ENCODE measurements at places on chromosomes 12 and 14.

DNA sequence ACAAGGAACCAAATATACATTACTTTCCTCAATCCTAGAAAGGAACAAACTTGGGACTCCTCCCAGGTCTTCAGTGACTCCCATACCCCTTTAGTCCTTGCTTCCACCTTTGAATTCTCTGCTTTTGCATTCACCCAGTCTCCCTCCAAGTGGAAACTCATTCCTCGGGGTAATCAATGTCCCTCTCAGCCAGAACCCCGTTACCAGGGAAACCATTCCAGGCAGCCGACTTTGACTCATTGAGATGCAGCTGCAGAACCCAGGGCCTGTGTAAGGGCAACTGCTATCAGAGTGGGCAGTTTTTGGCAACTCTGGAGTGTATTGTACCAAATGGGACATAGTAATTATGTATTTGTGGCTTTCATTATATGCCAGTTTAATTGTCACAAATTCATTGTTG is 186.2 kb downstream of the NRXN3 start:
- no peak for DNase-seq

DNA sequence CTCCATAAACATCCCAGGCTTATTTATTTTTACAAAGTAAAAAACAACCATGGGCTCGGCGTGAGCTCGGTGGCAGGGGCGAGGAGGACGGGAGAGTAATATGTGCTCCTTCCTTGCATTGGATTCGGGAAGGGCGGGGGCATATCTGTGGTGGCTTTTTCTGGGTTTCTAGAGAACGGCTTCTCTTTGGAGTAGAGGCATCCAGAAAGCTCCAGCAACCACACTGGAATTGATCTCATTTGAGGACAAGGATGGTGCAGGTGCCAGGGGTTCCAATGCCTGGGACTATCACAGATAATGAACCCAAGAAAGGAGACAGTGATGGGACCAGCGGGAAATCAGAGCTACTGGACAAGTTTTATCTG is 18.9 kb downstream of the ADGRD1 start:
- DNase-seq = no peak

DNA sequence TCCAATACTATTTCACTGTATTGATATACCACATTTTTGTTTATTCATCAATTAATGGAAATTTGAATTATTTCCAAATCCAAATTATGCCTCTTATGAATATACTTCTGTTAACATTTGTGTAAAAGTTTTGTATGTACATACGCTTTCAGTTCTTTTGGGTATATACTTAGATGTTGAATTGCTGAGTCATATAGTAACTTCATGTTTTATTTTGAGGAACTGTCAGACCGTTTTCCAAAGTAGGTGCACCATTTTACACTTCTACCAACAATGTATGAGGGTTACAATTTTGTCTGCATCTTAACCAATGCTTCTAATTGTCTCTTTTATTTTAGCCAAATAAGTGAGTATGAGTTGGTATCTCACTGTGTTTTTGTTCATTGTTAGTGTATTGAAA is 10.2 kb upstream of the CCER1 start:
- DNase-seq = no peak

GRCh38 chr12:106226884-106227640 is 20.8 kb downstream of the CKAP4 start:
- no peak for DNase-seq

GRCh38 chr14:52253503-52253902 is 14.0 kb upstream of the PTGDR start:
- DNase-seq = no peak

DNA sequence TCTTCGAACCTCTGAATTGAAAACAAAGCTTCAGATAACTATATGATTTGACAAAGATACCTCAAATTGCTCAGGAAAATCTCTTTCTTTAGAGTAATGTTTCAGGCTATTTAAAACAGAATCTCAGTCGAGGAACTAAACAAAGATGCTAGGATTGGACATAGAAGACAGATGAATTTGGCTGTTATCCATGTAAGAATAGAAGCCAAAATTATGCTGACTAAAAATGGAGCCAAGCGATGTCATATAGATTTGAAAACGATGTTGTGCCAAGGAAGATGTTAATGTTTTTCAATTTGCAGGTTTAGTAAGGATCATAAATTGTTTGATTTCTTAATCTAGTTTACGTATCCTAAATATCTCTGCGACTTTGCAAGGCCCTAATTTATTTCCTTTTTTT is 295.9 kb downstream of the FOXG1 start:
- DNase-seq = no peak

GRCh38 chr12:5586201-5586600 is 154.3 kb downstream of the NTF3 start:
- DNase-seq = no peak

GRCh38 chr14:28769276-28769880 is 2.8 kb downstream of the FOXG1 start:
- no peak for DNase-seq

DNA sequence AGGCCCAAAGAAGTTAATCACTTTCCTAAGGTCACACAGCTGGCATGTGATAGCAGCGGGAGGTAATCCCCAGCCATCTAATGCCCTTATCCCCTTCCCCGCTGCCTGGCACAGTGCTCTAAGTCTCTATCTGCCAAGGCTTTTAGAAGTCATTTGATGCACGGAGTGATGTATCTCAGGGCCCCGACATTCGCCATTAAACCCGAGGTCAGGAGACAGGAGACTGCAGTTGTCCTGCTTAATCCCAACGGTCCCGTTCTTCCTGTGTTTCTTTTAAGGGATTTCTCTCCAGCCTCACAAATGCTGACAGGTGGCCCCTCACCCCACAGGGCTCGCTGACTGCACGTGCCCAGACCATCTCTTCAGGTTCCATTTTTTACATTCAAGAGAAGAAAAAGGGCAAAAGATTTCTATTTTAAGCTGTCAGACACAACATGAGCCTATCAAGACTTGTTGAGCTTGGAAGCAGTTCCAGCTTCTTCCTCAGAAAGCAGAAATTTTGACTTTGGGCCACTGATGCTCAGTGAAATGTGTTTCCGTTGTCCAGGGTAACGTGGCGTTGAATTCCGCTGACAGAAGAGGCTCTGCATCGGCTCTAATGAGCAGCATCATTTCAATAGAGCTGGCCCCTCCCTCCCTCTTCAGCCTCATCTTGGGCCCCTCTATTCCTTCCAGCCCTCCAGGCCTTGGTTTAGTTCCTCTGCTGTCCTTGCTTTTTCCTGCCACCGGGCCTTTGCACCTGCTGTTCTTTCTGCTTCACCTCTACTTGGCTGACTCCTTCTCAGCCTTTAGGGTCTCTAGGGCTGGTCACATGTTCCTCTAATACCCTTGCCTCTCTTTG is 171.5 kb downstream of the CHST11 start:
- no peak for DNase-seq

DNA sequence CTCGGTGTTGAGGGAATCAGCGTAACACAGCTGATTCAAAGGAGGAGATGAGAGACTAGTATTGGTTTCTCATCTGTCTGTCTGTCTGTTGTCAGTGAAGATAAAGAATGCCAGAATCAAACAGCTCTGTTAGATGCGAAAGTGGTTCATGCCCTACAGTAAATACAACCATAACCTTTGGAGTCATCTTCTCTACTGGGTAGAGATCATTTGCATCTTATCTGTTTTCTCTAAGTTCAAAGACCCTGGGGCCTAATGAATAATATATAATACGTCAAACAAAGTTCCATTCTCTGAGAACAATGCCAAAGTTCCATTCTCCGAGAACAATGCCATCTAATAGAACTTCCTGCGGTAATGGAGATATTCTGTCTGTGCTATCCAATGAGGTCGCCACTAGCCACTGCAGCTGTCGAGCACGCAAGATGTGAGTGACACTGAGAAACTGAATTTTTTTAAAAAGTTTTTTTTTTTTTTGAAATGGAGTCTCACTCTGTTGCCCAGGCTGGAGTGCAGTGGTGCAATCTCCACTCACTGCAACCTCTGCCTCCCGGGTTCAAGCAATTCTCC is 6.6 kb downstream of the IL31 start:
- no peak for DNase-seq

- DNase-seq = no peak
Observed at GRCh38 chr14:59028476-59029202, 159.8 kb upstream of the DAAM1 start.

- DNase-seq = no peak
Observed at GRCh38 chr14:79841433-79841832, 369.9 kb downstream of the DIO2 start.

GRCh38 chr14:90096566-90096965 is 34.8 kb downstream of the KCNK13 start:
- DNase-seq = no peak

DNA sequence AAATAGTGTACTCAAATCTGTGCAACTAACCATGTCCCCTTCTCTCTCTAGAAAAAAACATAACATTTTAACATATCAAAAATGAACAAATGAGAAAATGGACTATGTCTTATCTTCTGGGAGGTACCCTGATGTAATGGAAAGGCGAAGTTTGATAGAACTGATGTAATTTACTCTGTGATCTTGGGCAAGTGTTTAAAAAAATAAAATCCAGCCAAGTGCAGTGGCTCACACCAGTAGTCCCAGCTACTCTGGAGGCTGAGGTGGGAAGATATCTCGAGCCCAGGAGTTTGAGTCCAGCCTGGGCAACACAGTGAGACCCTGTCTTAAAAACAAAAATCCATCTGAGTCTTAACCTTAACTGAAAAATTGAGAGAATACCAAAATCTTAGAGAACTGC is 35.8 kb upstream of the CFL2 start:
- DNase-seq = no peak

DNA sequence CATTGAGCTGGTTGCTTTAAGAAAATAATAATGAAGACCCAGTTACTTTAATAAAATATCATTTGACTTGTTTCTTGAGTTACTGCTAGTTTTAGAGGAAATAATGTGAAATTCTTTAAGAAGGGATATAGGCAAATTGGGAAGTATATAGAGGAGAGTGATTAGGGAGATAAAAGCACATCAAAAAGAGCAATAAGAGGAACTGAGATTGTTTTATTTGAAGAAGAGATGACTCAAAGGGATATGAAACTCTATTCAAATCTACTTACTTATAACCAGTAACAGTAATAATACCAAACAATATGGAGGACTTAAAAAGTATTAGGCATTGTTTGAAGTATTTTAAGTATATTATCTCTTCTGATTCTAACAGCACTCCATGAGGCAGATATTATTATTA is 37.1 kb downstream of the LRRK2 start:
- no peak for DNase-seq

- DNase-seq = no peak
Observed at GRCh38 chr12:51941011-51941581, 10.4 kb upstream of the ACVR1B start.

DNA sequence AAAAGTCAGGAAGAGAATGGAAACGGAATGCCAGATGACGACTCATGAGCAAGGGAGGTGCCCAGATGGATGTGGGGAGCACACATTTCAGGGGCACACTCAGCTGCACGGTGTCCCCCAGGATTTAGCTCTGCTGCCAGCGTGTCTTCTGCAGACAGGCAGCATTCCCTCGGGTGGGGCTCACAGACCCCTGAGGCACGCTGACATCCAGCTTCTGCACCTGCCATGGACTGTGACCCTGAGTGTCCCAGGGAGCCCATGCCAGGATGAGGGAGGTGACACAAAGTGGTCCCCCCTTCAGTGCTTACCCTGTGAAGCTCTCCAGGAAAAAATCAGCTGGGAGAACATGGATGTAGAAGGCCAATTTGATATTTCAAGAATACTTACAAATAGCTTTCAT is 84.2 kb downstream of the PIWIL1 start:
- DNase-seq = no peak

GRCh38 chr12:68844318-68844745 is 36.4 kb downstream of the MDM2 start:
- DNase-seq = no peak

DNA sequence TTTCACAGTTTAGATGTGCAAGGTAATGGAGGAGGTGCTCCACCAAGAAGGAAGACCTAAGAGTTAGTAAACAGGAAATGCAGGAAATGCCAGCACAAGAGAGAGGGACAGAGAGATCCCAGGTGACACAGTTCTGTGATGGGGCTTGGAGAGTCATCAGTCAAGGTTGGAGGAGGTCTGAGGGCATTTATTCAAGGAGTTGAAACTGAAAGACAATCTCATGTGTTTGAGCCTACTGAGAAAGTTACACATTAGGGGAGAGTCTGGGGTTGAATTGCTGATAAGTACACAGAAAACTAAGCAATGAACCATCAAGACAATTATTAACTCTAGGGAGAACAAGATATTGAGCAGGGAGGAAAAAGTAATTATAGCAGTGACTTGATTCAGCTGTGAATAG is 138.5 kb downstream of the ANO6 start:
- no peak for DNase-seq

- no peak for DNase-seq
Observed at GRCh38 chr12:92094751-92095161, 50.9 kb downstream of the BTG1 start.

DNA sequence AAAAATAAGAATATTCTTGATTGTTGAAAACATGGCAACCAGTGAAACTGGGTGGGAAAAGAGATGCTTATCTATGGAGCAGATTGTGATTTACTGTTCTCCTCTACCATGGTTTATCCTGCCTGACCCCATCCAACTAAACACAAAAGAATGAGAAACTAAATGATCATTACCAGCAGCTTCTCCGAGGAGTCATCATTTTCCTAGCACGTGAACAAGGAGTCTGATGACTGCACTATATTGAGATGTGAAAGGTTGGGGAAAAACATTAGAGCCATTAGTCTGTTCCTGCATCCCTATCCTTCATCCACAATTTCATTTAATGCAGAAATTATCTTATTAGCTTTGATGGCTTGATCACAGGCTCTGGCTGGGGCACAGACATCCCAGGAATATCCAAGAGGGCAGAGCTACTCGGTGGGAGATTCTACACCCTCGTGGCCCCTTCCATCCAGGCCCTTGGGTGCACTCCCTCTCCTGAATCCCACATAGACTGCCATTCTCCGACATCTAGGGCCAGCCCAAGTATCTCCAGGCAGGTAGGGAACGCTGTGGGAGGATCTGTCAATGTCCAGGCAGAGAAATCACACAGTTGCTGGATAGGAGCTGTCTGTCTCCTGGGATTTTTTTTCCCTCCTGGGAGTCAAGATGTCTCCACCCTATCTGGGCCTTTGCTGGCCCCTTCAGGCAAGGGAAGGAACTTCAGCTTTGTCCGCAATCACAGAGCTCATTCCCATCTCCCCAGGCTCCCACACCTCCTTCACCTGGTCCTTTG is 43.3 kb upstream of the DHRS4 start:
- no peak for DNase-seq

DNA sequence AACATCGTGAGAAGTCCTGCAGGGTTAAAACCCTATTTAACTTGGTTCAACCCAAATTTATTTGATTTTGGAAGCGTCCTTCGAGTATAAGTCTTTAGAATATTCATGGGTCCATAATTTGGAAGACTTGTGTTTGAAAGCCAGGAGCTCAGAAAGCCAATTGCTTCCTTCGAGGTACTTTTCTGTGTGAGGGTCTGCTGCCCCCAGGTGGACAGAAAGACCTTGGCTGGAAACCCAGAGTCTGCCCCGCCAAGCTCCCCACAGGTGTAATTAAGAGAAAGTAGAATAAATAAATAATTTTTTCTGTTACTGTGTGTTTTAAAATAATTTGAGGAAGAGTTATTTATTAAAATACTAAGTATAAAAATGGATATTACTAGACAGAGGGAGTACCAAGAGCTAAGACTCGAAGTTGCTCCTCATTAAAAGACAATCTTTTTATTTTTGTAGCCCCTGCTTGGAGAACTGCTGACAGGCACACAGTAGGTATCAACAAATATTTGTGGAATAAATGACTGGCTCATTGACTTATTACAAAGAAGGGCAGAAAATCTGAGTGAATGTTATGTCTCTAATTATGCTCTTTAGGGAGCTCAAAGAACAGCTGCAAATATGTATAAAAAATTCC is 105.8 kb downstream of the PAH start:
- no peak for DNase-seq

GRCh38 chr12:127396734-127397133 is 870.2 kb upstream of the TMEM132C start:
- DNase-seq = no peak
